ENCODE measurements at places on chromosomes 6 and 20.

- no peak for DNase-seq
These were observed 10.9 kb downstream of the NINL start for GRCh38 chr20:25574411-25574810.

DNA sequence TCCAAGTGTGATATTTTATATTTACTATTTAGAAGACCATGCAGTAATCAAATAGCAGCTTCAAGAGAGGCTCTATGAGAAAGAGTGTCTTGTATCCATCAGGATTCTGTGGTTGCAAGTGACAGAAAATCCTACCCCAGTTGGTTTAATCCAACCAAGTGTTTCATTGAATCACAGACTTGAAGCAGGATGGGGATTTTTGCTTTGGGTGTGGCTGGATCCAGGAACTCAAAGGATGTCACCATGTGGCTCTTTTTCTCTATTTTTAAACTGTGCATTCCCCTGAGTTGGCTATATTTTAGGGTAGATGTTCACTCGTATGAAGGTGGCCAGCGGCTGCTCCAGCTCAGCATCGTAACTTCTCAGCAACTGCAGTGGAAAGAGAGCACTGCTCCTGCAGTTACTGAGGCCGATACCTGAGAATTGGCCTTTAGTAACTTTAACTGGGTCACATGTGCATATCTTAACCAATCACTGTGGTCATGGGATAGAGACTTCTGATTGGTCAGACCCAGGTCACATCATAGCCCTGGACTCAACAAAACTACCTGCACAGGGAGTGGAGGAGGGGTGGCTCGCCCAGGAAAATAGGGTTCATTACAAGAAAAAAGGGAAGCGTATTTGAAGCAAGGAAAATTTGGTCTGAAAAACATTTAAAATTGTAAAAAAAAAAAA lies 396.1 kb upstream of the SULF2 start:
- DNase-seq, result no peak

- no peak for DNase-seq
These were observed 46.1 kb upstream of the CCN6 start for GRCh38 chr6:112007805-112008204.

- no peak for DNase-seq
These were observed 42.2 kb downstream of the ZHX3 start for GRCh38 chr20:41275301-41275731.

All from activated T-cell treated with anti-CD3 and anti-CD28 coated beads, Interleukin-2, amount 50 U/mL, for 72 hours (primary cell).